ENCODE measurements at places on chromosomes 1 and 21. TPM values are rescaled to one million over a fixed set of nuclear protein-coding genes. Genes with fewer than 3 reads are reported as not detected.

GRCh38 chr1:87180682-87181081, 148.0 kb upstream of the LMO4 start:
- DNase-seq: no peak

GRCh38 chr1:111729946-111730681, 9.1 kb downstream of the INKA2 start:
- no peak for DNase-seq

GRCh38 chr21:44831227-44831860, 13.5 kb upstream of the SUMO3 start:
- DNase-seq: no peak

DNA sequence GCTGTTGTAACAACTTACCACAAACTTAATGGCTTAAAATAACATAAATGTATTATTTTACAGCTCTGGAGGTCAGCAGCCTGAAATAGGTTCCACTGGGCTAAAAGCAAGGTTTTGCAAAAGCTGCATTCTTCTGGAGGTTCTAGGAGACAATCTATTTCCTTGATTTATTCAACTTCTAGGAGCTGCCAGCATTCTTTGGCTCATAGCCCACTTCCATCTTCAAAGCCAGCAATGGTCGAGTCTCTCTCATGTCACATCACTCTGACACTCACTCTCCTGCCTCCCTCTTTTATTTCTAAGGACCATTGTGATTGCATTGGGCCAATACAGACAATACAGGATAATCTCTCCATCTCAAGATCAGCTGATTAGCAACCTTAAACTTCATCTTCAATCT, 15.1 kb upstream of the FOXJ3 start:
- DNase-seq: no peak

DNA sequence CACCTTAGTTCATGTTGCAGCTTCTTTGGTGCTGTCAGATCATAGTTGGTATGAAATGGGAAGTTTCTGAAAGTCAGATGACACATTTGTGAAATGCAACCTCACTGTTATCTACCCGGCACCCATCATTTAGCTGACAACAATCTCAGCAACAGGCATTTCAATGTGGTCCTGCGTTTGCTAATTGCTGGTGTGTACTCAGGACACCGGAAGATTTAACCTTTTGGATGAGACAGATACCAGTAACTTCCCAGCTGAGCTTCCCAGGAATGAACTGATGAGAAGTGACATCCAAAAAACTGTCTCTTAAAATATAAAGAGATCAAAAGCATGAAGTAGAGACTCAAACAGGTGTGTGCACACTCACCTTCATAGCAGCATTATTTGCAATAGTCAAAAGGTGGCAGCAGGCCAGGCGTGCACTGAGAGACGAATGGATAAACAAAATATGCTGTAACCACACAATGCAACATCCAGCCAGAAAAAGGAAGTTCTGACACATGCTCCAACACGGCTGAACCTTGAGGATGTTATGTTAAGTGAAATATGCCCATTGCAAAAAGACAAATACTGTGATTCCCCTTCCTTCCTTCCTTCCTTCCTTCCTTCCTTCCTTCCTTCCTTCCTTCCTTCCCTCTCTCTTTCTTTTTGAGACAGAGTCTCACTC, 7.9 kb upstream of the CLDN14 start:
- no peak for DNase-seq

- no peak for DNase-seq
Observed at GRCh38 chr1:9213956-9214355, 20.6 kb upstream of the H6PD start.

- DNase-seq: peak; percentile 75
Observed at GRCh38 chr1:156499842-156500542, 583 bp downstream of the MEF2D start.

- DNase-seq: peak; percentile 49
Observed at GRCh38 chr1:15172405-15173259, 19.1 kb downstream of the TMEM51 start.

GRCh38 chr1:183569141-183569540, 21.1 kb downstream of the NCF2 start:
- no peak for DNase-seq

GRCh38 chr1:70517444-70517843, 106.4 kb downstream of the CTH start:
- DNase-seq: no peak

DNA sequence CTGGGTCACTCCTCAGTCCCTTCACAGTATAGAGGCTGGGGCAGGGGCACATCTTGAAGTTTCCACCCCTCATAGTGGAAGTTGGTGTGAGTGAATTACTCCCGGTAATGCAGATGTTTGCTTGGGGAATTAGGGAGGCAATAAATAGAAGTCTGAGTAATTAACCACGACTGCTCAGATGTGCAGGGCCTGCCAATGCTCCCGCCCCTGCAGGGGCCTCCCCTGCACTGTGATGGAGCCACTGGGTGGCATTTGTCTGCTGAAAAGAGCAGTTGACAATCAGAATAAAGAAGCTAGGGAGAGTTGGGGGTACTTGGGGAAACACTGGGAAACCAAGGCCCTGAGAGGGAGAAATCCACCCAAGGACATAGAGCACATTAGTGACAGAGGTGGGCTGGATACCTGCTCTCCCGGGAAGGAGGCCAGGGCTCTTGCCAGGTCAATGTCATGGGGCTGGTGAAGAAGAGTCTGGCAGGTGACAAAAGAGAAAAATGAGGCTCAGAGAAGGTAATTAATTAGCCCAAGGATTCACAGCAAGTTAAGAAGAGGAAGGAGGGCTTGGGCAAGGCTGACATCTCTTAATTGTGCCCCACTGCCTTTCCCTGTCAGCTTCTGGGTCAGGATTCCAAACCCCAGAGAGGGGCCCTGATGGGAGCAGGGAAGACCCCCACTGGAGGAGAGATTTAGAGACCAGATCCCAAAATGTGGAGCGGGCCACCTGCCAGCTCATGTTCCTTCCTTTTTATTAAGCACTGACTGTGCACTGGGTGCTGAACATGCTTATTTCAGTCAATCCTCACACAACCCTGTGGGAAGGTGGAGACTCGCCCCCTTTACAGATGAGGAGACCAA, 436.2 kb downstream of the MATN1 start:
- no peak for DNase-seq

The GJA8 gene
- total RNA-seq: not detected

The ACTL8 gene
- total RNA-seq: not detected

Measured in left cardiac atrium (tissue), 4 donors.